Posterior cingulate gyrus (tissue), 11 donors: ENCODE measurements at places on chromosomes 3 and 15.

GRCh38 chr15:94387849-94388441, 156.6 kb downstream of the MCTP2 start:
- no peak for DNase-seq

- no peak for DNase-seq
Measured at GRCh38 chr3:1696669-1697275, 401.9 kb upstream of the CNTN4 start.

- no peak for DNase-seq
Measured at GRCh38 chr15:57607570-57608000, 15.9 kb downstream of the MYZAP start.

DNA sequence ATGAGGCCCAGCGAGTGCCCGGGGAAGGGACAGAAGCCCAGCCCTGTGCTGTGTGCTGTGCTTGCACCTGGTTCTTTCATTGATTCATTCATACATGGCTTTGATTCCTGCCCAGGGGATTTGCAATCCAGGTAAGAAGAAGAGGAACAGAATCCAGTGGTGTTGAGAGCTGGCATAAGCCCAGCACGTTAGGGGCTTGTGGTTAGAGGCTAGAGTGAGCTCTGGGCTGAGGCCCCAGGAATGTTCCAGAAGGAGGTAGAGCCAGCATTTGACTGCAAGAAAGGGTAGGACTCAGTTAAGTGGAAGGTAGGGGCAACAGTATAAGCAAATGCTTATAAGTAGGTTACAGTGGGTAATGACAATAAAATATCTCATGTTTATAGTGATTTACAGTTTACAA, 2.3 kb downstream of the VWA5B2 start:
- DNase-seq, result no peak

DNA sequence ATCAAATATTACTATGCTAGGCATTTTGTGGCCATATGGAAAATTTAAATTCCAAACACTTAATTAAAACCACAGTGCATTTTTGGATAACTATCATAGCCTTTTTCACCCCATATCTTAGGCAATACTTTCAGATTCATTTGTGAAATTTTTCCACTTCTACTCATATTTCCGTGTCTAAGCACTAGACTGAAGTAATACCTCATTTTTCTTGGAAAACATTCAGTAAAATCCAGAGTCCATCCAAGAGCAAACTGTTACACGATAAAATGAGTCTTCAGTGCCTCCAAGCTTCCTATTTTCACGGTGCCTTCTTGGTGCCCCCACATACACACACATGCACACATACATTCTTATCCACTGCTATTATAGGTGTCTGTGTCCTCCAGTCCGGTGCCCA, 845.9 kb downstream of the TBL1XR1 start:
- no peak for DNase-seq

GRCh38 chr3:55453886-55454496, 33.1 kb downstream of the WNT5A start:
- no peak for DNase-seq

- DNase-seq, result no peak
Measured at GRCh38 chr3:82493858-82494257, 732.4 kb upstream of the GBE1 start.

GRCh38 chr15:58467722-58468423, 36.1 kb downstream of the LIPC start:
- DNase-seq, result no peak

GRCh38 chr15:70559265-70560239, 203.8 kb downstream of the UACA start:
- no peak for DNase-seq

DNA sequence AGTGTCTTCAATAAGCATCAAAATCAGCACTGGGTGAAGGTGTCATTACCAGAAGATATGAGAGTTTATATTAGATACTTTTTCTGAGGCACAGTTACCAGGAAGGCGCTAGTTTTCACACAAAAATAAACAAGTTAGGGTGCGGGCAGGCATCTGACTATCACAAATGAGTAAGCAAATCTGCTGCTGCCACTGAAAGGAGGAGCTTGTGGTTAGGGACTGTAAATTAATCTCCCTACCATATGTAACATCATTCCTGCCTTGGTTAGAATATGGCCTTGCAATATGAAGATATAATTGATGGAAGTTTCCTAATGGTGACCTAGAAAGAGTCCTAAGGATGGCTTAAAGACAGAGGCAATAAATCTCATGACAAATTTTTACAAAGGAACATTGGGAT, 19.5 kb upstream of the EID1 start:
- no peak for DNase-seq

GRCh38 chr3:38003371-38003816, 12.8 kb downstream of the VILL start:
- DNase-seq, result peak; percentile 71

DNA sequence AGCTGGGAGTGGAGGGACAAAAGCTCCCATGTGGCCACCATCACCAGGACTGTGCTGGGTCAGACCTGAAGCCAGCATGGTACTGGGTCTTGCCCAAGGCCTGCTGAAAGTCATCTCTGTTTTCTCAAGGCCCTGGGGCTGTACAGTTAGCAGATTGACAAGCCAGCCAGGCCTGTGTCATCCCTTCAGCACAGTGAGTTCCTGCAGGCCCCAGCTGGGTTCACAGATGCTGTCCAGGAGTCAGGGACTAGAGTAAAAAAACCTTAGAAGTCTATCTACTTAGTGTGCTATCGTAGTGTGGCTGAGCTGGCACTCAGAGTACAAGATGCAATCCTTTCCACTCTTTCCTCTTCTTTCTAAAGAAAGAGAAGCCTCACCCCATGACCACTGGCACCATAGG, 246.0 kb upstream of the NAALADL2 start:
- no peak for DNase-seq

- no peak for DNase-seq
Measured at GRCh38 chr3:73029321-73029796, 32.1 kb upstream of the EBLN2 start.

DNA sequence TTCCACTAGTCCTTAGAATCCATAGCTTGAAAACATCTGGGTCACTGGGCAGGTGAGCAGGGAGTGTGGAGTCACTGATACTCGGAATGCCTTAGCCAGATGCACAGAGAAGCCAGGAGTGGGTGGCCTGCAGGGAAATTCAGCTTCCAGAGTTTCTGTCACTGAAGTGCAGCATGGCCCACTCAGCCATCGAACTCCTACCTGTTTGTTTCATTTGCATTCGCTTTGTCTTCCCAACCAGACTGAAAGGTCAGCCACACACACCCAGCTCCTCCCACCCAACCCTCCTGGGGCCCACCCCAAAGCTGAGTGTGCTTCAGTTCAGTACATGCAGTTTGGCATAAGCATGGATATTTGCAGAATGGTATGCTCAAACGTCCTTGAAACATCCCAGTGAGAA, 124.5 kb upstream of the ATP10A start:
- DNase-seq, result no peak

DNA sequence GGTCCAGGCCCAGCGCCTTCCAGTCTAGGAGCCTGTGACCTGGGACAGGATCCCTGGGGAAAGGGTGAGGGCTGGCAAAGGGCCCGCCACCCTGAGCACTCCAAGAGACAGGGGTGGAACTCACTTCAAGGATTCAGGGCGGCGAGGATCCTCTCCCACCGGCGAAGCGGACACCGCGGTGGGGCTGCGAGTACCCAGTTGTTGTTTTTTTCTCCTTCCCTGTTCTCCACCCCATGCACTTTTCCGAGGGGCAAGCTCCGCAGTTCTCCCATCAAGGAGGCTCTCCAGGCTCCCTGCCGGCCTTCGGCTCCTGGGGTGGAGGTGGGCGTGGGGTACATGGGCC, 387 bp upstream of the PAQR5 start:
- DNase-seq, result no peak

- no peak for DNase-seq
Measured at GRCh38 chr3:73327052-73327451, 265.6 kb downstream of the EBLN2 start.

GRCh38 chr15:36161771-36162212, 417.6 kb upstream of the CDIN1 start:
- DNase-seq, result no peak

- no peak for DNase-seq
Measured at GRCh38 chr3:177111541-177111949, 85.7 kb downstream of the TBL1XR1 start.

DNA sequence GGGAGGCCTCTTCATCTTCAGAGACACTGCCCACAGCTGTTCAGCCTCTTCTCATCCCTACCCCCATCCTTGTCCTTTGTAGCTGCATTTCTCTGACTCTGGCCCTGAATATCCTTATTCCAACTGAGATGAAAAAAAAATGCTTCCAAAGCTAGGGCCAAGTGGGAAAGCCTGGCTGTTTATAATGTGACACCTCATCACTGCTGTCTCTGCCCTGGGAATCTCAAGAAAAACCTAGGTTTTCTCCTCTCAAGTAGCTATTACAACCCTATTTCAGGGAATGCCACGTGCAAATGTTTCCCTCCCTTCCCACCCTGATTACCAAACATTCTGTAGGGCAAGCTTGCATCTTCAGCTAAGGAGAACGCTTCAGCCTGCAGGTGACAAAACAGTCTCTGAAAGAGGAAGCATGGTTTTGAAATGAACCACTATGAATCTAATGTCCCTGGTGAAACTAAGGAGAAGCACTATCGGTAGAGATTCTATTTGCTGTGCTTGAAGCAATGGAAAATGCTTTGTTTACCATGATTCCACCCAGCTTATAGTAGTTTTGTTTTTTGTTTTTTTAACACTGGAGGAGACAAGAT, 65.4 kb downstream of the USF3 start:
- no peak for DNase-seq

GRCh38 chr3:8416965-8417364, 84.7 kb upstream of the LMCD1 start:
- no peak for DNase-seq

- no peak for DNase-seq
Measured at GRCh38 chr3:52754373-52754772, 16.4 kb downstream of the NEK4 start.

DNA sequence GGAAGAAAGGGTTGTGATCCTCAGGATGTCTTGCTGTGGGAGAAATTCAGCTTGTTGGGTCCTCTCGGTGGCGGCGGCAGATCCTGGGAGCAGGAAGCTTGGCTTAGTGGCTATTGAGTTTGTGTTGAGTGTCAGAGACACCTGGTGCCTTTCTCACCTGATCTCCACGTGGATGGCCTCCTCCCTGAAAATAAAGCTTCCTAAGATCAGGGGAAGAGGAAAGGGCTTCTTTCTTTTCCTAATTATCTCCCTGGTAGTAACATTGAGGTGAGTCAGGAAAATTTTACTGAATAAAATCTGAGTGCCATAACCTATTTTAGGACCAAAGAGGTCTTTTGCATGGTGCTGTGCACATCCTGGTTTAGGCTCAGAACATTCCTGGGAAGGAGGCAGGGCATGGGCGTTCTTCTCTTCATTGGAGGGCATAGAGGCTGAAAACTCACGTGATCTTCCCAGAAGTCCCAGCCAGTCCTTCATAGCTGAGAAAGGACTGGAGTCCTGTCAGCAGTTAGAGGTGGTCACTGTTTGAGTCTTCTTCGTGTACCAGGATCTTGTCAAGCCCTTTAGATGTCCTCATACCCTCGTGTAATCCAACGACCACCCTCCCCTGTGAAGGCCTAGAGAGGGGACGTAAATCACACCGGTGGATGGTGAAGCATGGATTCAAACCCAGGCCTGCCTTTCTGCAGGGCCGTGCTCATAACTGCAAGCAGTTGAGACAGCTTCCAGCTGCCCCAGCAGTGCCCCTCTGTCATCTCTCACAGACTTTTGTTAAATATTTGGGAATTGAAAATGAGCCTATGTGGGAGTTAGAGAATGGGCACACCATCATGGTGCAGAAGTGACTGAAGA, 1.1 kb downstream of the CMTM8 start:
- DNase-seq, result no peak

DNA sequence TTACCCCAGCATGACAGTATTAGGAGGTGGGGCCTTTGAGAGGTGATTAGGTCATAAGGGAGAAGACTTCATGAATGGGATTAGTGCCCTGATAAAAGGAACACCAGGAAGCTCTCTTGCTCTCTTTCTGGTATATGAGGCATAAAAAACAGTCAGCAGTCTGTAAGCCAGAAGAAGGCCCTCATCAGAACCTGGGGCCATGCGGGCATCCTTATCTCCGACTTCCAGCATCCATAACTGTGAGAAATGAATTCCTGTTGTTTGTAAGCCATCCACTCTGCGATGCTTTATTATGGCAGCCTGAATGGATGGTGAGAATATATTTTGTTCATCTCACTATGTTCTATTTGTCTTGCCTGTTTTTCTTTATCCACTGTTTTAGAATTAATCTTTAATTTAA, 17.7 kb upstream of the MOBP start:
- DNase-seq, result no peak

GRCh38 chr3:104740874-104741379, 625.8 kb upstream of the ALCAM start:
- no peak for DNase-seq

DNA sequence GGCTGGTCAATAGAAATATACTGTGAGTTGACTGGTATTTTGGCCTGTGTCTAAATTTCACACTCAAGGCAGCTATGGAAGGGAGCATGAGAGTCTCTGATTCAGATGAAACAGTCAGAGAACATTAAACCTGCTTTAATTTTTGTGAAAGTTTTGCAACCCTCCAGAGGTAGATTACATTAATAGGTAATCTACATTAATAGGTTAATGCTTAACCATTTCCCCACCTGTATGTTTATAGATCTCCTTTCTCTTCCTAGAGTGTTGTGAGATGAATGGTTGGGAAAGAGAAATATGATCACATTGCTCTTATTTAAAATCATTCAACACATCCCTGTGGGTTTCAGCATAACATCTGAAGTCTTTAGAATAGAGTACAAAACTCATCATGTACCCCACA, 586.9 kb upstream of the DPPA4 start:
- DNase-seq, result no peak

GRCh38 chr15:31349233-31350141, 22.9 kb downstream of the KLF13 start:
- DNase-seq, result no peak

GRCh38 chr3:89787979-89788378, 680.6 kb downstream of the EPHA3 start:
- no peak for DNase-seq

GRCh38 chr3:23547905-23548650, 257.7 kb upstream of the UBE2E1 start:
- DNase-seq, result no peak

- DNase-seq, result no peak
Measured at GRCh38 chr3:8103954-8104353, 397.7 kb upstream of the LMCD1 start.

DNA sequence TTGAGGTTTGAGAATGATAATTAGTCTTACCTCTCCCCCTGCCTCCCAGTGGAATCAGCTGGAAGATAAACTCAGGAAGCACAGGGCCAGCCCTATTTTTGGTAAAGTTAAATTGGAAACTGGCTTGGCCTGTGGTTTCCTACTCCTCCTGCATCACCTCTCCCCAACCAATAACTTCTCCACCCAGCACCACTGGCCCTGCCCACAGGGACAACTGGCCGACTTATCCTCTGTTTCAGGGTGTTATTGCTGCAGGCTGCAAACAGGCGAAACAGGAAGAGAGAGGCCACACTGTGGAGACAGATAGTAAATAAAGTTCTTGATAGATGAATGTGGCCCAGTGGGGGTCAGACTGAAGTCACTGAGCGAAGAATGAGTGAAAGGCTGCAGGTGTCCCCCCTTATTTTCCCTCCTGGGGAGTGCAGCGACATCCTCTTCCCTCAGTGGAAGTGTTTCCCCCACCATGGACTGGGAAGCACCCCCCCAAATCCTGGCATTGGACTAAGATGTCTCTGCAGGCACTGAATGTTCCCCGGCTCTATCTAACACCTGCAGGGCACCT, 47.1 kb downstream of the PDIA5 start:
- DNase-seq, result peak; percentile 51
